ENCODE measurements at places on chromosomes 1 and 21.
A peak's percentile ranks its signal among the peaks of the same experiment; 100 is the strongest.

DNA sequence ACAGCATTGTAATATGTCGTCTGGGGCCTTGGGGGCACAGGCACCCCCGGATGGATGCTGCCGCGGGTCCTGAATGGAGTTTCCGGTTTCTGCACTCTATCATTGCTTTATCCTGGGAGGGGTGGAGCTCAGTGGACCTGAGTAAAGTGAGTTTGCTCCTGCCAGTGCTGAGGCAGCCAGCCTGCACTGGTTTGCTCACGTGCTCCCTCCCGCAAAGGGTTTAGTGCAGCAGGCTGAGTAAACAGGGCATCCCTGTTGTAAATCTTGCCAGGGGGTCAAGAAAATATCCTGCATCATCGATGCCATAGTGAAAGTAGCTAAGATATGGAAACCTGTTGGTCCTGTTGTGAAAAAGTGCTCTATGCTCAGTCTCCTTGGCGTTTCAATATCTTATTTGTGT, 85.6 kb upstream of the BRINP3 start:
- no peak for DNase-seq

DNA sequence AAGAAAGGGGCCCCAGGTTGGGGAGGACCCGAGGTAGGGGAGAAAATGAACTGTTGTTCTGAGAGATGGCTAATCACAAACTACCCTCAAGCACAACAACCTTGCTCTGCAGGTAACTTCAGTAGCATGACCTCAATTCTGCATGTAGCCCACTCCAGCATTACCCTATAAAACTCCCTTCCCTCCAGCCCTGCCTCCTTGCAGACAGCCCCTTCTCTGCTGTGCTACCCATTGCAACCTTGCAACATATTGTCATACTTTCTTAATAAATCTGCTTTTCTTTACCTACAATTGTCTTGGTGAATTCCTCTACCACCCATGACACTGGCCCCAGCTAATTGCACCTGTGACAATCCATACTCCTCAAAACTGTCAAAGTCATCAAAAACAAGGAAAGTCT, 428.9 kb downstream of the MATN1 start:
- DNase-seq = no peak

DNA sequence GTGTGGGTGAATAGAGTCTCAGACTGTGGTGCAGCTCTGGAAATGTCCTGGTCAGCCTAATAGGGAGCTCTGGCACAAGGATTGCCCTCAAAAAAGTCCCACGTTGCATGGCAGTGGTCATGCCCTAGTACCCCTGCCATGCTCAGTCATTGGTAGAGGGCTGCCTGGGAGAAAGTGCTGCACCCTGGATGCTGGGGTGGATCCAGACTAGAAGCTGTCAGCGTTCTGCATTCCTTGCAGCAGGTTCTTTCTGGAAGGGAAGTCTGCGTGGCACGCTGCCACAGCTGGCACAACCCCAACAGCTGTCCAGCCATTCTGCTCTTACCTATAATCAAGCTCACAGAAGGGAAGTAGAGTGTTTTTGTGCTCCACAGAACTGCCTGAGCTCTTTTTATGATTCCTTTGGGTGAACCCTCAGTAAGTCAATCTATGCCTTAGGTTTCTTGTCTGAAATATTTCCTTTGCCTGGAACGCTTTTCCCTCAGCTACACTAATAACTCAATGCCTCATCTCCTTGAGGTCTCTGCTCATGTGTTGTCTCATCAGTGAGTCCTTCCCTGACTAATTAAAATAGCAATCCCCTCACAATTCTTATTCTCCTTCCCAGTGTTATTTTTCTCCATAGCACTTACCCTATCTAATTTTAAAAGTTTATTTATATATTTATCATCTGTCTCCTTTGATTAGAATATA, 61.5 kb upstream of the JAK1 start:
- peak; percentile 32 for DNase-seq

GRCh38 chr1:28815533-28816185, 3.7 kb downstream of the OPRD1 start:
- no peak for DNase-seq

DNA sequence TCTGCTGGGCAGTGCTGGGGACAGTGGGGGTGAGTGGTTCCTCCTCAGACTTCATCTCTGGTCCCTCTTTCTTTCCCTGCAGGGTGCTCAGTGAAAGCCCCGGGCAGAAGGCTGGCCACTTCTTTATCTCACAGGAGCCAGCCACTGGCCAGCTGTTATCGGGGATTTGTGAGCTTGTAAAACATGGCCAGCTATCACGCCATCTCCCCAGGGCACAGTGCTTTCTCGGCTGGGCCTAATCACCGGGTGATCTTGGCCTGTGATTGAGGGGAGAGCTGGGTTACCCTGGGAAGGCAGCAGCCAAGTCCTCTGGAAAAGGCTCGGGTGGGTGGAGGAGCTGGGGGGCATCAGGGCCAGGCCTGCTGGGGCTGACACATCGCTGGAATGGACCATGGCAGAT, 83.0 kb downstream of the IGSF21 start:
- no peak for DNase-seq

GRCh38 chr1:220497220-220497947, 30.6 kb upstream of the MARK1 start:
- DNase-seq = no peak

GRCh38 chr1:180614730-180615129, 17.1 kb upstream of the XPR1 start:
- DNase-seq = no peak

- DNase-seq = no peak
These were observed 151.5 kb downstream of the PEX14 start for GRCh38 chr1:10626131-10626731.

GRCh38 chr1:86849756-86850155, 64.2 kb downstream of the SELENOF start:
- DNase-seq = no peak

DNA sequence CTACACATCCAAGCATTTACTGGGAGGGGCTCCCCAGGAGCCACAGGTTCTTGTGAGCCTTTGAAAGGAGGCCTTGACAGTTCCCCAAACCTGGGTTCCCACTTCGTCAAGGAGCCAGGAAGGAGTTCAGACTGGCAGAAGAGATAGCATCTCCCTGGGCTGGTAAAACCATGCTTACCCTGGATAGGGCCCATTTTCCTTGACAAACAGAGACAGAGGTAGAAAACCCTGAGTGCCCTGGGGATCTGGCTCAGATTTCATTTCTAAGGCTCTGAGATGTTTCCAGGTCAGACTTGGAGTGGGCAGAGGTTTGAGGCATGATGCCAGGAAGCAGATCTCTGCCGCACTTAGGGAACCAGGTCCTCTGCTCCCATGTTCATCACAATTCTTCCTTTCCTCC, 2.7 kb downstream of the ETNK2 start:
- no peak for DNase-seq

GRCh38 chr21:35136586-35137219, 87.6 kb upstream of the RUNX1 start:
- peak; percentile 48 for DNase-seq

GRCh38 chr21:21085206-21085605, 87.0 kb downstream of the NCAM2 start:
- no peak for DNase-seq

- no peak for DNase-seq
These were observed 170.4 kb upstream of the SYT6 start for GRCh38 chr1:114323959-114324661.

GRCh38 chr21:35974775-35975174, 85.6 kb downstream of the SETD4 start:
- no peak for DNase-seq

DNA sequence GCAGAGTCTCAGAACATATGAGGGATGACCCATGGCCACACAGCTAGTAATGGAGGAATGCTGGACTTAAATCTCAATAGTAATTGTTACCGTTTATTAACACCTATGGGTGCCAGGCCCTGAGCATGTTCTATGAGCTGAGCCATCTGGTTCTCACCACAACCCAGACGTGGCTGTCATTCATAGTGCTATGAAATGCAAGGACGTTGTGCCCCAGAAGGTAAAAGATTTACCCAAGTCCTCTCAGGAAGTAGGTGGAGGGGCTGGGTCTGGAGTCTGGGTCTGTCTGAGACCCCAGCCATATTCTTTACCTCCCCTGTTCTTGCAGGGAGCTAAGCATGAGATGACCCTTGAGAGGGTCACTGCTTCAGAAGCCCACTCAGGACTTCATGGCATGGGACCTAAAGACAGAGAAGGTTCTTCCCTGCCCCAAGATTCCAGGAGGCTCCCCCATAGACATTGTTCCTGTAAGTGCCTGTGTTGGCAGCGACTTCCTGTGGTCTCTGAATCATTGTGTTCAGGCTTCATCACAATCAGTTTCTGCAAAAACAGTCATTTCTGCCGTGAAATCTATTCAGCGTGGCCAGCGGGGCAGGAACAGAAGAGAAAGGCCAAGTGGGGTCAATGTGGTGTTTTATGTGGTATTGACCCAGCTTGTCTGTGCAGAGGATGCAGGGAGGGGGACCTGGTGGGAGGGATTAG, 475.4 kb downstream of the PTPRU start:
- DNase-seq = peak; percentile 60

GRCh38 chr1:212037900-212038299, 2.4 kb downstream of the DTL start:
- peak; percentile 12 for DNase-seq

- peak; percentile 53 for DNase-seq
These were observed 46.2 kb upstream of the BCL10 start for GRCh38 chr1:85322655-85323054.

DNA sequence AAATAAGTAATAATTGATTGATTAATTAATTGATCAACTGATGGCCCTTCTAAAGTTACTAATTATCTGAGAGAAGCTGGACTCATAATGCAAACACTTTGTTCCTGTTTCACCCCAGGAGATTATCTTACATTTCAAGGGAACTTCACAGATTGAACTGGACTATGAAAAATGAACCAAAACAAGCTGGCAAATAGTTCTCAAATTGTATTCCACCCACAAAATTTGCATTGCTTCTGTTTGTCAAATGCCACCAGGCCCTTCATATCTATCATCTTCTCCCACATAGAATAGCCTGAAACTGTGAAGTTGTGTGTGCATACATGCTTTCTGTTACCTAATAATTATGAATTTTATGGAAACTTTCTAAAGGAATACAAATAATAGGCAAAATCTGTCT, 104.0 kb downstream of the ZNF281 start:
- DNase-seq = no peak

- DNase-seq = no peak
These were observed 46.5 kb upstream of the NUF2 start for GRCh38 chr1:163275222-163275621.

GRCh38 chr1:68173936-68174737, 58.2 kb downstream of the WLS start:
- DNase-seq = peak; percentile 97
